ENCODE measurements at places on chromosomes 7 and 10.

DNA sequence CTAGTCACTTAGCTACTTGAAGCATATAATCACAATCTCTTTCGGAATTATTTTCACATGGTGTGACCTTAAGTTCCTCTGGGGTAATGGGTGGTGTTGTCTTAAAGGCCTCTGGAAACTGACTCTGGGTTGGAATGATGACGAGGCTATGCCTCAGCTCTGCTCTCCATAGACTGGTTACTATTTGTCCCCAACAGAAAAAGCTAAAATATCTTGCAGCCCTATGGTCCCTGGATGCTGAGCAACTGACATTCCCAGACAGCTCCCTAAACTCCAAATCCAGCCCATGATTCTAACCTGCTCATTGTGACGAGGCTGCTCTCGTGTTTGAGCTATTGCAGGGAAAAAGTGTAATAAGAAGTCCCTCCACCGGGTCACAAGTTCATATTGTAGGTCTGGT lies 51.6 kb downstream of the HBP1 start:
- DNase-seq = no peak

GRCh38 chr7:87833130-87833529 lies 43.0 kb downstream of the SLC25A40 start:
- DNase-seq = no peak

GRCh38 chr7:115133248-115133647 lies 211.4 kb downstream of the MDFIC start:
- no peak for DNase-seq

GRCh38 chr10:75019370-75019769 lies 92.1 kb upstream of the SAMD8 start:
- peak; percentile 90 for DNase-seq

DNA sequence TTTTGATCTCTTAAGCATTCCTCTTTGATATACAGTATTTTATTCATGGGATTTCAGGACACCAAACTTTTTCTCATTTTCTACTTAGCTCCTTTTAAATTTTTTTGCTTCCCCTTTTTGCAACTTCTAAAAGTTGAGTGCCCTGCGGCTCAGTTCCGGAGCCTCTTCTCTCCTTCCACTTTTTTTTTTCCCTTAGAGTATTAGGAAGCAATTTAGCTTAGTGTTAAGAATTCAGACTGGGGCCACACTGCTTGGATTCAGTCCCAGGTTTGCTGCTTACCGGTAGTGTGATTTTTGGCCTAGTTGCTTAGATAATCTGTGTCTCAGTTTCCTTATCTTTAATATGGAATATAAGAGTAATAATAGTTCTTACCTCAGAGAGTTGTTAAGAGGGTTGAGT lies 3.4 kb downstream of the STAM start:
- no peak for DNase-seq

DNA sequence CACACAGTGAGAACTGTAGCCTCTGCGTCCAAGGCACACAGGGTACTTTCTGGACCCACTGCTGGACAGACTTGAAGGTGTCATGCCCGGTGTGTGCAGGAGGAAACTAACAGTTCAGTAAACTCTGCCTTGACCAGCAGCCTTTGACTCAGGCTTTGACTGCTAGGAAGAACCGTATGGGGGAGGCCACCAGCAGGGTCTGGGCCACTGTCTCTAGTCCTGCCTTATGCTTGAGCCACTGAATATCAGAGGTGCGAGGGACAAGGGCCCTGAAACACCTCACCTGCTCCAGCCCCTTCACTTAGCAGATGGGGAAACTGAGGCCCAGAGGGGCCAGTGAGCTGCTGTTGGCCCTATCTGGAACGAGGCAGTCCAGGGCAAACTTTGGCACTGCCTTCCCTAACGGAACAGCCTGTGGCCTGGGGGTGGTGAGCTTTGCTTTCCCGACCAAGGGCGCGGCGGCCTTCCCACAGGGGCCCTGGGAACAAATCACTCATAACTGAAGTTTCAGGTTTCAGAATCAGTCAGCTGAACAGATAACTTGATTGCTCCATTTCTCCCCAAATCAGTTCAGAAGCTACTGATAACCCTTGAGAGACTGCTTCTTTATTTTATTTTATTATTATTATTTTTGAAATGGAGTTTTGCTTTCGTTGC lies 130.0 kb downstream of the FAM53B start:
- DNase-seq = no peak

- no peak for DNase-seq
Measured at GRCh38 chr7:2932402-2933251, 88.5 kb upstream of the GNA12 start.

DNA sequence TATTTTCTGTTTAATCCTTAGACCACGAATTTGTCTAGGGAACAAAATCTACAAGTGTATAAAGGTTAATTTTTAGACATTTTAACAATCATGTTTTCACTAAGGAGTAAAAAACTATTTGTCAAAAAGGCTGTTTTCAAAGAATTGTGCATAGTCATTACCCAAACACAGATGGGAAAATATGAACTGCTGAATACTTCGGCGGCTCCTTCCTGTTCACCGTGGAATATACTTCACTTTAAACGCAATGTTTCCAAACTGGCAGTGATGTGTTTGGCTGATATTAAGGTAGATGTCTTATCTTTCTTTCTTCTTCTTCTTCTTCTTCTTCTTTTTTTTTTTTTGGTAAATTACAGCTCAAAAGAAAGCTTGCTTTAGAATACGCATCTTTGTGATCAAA lies 41.4 kb downstream of the JCAD start:
- no peak for DNase-seq

- DNase-seq = no peak
Measured at GRCh38 chr10:103926722-103927319, 8.8 kb upstream of the STN1 start.

- DNase-seq = no peak
Measured at GRCh38 chr10:101818872-101819633, 809 bp upstream of the OGA start.

- no peak for DNase-seq
Measured at GRCh38 chr10:77939561-77940001, 13.0 kb upstream of the DLG5 start.

GRCh38 chr7:41217306-41217705 lies 485.6 kb downstream of the INHBA start:
- DNase-seq = no peak

DNA sequence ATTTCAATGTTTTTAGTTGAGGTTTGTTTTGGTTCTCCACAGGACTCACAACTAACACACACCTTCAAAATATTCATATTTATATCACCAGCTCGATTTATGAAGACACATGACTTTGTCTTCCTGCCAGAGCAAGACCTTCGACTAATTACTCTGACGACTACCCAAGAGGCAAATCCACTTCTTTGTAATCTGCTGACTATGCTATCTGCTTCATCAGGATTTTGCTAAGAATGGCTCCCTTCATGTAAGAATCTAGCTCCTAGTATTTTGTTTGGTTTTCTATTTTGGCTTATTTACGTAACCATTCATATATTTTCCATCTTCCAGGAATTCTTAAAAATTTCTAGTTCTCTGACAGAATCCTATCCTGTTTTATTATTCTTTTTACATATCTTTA lies 93.0 kb downstream of the BRAF start:
- no peak for DNase-seq

GRCh38 chr10:69056129-69056528 lies 31.8 kb upstream of the SRGN start:
- no peak for DNase-seq
